Activated CD4-positive, CD25-positive, alpha-beta regulatory T cell (primary cell): ENCODE measurements at places on chromosomes 7 and 10.

DNA sequence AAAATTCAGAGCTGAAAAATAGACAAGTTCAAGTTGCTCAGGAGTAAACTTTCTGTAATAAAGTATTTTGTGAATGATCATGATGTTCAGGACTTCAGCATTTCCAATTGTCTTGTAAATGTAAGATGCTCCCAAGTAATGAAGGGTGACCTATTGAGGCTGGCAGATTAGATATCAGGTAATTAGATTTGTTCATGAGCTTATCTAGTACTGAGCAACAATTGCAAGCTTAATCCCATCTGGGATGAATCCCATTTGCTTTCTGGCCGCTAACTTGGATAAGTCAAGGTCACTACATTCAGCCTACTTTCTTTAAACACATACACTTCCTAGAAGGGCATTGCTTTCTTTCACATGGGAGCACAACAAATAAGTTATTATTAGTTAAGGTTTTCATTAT lies 82.4 kb upstream of the ITGB1 start:
- no peak for DNase-seq

- no peak for DNase-seq
Observed at GRCh38 chr10:50937230-50937907, 51.9 kb upstream of the A1CF start.

GRCh38 chr7:69683002-69683401 lies 84.7 kb downstream of the AUTS2 start:
- no peak for DNase-seq

DNA sequence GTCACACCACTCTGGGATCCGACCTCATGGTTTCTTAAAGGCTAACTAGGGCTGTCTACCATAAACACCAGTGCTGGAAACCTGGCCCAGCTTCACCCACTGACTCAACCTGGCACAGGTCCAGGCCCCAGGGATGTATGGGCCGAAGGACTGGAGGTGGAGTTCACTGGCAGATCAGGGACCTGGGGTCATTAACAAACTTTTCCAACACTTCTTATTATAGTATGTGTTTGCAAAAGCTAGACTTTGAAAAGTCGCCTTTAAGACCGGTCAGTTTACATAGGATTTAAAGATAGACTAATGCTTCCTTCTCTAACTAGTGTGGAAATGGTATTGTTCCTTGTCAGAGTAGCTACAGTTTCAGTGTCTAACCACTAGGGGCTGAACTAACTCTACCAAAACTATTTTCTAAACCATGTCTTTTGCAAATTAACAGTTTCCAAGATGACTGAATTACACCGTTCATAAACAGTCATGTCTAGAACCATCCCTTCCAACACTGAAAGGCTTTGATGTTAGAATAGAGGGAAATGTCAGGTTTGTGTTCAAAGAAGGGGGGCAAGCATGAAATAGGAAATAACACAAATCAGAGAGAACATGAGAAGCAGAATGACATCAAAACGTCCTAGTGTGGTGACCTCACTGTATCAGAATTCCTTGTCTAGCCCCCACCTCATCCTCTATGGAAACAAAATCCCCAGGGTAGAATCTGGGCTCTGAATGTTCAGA lies 29.7 kb downstream of the STN1 start:
- no peak for DNase-seq

- DNase-seq, result no peak
Observed at GRCh38 chr10:132926777-132927650, 15.4 kb downstream of the CFAP46 start.

DNA sequence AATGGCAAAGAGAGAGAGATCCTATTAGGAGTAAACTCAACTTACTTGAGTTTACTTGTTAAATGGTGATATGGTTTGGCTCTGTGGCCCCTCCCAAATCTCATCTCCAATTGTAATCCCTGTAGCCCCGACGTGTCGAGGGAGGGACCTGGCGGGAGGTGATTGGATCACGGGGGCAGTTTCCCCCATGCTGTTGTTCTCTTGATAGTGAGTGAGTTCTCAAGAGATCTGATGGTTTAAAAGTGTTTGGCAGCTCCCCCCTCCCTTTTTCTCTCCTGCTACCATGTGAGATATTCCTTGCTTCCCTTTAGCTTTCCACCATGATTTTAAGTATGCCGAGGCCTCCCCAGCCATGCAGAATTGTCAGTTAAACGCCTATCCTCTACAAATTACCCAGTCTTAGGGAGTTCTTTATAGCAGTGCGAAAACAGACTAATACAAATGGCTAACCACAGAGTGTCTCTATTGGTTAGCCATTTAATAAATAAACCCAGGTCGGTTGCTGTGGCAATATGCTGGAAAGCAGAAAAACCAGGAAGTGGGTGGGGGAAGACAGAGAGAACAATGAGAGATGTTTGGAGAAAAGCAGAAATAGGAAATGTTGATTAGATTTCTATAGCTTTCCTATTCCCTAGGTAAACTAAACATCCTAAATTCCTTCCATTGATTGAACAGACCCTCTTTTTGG lies 3.0 kb upstream of the STMP1 start:
- DNase-seq, result no peak

DNA sequence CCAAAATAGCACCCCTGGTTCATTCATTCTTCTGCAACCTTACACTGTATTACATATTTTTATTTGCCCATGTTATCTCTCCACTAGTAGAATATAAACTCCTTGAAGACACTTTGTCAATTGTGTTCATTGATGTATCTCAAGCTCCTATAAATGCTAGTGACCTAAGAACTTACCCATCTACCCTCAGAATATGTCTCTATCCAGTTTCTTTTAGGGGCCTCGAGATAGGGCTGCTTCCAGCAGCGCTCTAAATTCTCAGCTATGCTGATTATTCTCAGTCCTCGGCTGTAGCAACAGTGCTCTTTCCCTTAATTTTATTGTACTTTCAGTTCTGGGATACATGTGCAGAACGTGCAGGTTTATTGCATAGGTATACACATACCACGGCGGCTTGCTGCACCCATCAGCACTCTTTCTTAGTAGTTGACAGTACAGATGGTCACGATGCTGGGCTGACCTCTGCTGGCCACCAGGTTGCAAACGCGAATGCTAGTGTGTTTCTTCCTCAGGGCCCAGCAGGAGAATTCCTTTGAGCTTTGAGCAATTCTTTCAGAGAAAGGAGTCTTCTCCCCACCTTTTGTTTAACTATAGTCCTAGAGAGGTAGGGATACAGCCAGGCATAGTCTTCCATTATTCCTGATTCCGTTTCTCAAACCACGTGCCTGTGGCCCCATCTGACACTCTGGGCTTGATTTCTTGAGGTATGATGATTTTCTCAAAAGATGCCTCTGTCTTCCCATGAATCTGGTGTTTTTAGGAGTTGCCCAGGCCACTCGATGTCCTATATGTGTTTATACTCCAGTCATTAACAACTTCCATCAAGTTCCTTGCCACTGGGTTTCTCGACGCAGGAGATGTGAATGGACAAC lies 49.1 kb upstream of the CDC14C start:
- no peak for DNase-seq

DNA sequence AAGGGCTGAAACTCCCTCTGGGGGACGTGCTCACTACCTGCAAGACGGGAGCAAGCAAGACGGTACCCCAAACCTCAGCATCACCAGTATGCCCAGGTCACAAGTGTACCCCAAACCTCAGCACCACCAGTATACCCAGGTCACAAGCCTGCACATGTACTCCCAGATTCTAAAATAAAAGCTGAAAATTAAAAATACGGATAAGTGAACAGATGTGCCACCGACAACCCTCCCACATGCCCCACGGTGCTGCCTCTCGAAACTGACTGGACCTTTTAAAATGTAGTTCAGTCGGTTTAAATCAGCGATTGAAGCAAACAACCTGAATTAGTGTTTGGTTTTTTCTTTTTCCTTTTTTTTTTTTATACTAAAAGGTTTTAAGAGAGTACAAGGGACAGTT lies 566.5 kb downstream of the DNAJB6 start:
- DNase-seq, result no peak

DNA sequence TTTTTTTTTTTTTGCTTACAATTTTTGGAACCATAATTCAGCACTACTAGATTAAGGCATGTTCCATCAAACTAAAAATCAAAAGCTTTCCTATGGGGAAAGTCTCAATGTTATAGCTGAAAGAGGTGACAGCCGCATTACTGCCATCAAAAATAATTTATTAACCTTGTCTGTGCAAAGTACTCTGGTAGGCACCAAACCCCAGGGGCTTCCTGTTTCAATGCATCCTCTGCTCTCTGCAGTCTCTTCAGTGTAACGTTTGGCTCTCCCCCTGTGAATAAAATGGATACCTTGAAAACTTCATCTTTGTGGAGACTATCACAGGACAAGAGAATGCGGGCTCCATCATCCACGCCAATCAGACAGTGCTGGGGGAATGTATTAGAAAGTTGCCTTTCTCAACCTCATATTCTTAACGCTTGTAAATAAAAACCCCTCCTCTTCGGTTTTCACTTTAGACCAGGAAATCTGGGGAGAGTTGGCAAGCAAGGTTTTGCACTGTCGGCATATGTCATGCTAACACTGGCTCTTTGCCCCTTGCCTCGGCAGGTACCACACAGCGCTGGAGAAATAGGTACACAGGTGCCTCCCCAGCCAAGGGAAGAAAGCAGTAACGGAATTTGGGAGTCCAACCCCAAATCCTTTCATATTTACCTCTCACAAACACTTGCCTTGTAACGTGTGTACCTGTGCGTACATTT lies 1.6 kb upstream of the NRG3 start:
- no peak for DNase-seq

DNA sequence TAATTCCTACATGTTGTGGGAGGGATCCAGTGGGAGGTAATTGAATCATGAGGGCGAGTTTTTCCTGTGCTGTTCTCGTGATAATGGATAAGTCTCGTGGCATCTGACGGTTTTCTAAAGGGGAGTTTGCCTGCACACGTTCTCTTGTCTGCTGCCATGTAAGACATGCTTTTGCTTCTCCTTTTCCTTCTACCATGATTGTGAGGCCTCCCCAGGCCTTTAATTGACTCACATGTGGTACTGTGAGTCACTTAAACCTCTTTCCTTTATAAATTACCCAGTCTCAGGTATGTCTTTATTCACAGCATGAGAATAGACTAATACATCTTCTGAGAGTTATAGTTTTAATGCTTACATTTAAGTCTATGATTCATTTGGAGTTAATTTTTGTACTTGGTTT lies 22.6 kb upstream of the CPN1 start:
- no peak for DNase-seq

- DNase-seq, result no peak
Observed at GRCh38 chr7:79334841-79335240, 118.6 kb downstream of the MAGI2 start.

- no peak for DNase-seq
Observed at GRCh38 chr7:108301387-108301786, 154.8 kb downstream of the NRCAM start.
